AG08396 (cell line): ENCODE measurements at places on chromosomes 7 and 10.

DNA sequence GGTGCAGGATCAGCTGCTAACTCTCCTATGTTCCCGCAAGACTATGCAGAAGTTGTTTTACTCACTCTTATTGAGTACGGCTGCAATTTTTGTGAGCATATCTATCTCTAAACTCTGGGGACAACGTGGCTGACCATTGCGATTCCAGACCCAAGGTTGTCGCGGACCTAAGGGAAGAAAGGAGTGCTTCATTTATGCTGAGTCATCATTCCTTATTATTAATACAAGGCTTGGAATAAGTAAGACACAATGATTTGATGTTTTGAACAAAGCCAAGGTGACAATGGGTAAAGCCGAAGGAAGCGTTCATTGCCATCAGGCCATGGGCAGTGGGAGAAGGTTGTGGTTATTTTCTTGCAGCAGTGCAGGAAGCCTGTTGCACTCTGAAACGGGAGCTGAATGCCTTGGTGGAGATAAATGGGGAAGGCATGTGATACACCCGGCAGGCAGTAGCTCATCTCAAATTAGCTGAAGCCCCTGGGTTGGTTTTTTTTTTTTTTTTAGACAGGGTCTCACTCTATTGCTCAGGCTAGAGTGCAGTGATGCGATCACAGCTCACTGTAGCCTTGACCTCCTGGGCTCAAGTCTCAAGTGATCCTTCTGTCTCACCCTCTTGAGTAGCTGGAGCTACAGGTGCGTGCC lies 605.7 kb downstream of the TYW1 start:
- no peak for DNase-seq

GRCh38 chr7:154853063-154853726 lies 149.7 kb downstream of the PAXIP1 start:
- no peak for DNase-seq

- DNase-seq: no peak
Observed at GRCh38 chr10:92595505-92595904, 2.6 kb downstream of the KIF11 start.

- no peak for DNase-seq
Observed at GRCh38 chr10:3532644-3533043, 252.4 kb downstream of the KLF6 start.

GRCh38 chr10:104892879-104893617 lies 252.0 kb downstream of the SORCS3 start:
- no peak for DNase-seq

GRCh38 chr7:42469341-42469740 lies 232.3 kb upstream of the GLI3 start:
- no peak for DNase-seq

DNA sequence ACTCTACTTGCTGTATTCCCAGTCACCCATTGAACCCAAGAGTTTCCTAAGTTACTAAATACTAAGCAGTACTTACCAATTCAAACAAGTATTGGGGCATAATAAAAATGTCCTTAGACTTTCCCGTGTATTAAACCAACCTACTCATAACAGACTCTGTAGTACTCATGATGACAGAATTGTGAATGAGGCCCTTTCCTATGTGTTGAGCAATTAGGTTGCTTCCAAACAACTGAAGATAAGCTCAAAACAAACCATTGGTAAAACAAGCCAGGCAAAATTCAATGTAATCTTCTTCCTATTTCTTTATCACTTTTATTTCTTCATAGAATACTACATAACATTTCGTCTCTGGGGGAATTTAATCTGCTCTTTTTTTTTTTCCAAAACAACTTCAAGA lies 106.5 kb upstream of the ANK3 start:
- no peak for DNase-seq

GRCh38 chr10:79059859-79060379 lies 8.8 kb upstream of the ZMIZ1 start:
- no peak for DNase-seq
